ENCODE measurements at places on chromosomes 2 and 18. TPM values are rescaled to one million over a fixed set of nuclear protein-coding genes. Genes with fewer than 3 reads are reported as not detected.

The LAMA1 gene
- total RNA-seq, result not detected

The RND3 gene
- total RNA-seq, result not detected

The UGT1A3 gene
- total RNA-seq, result not detected

- peak; percentile 68 for DNase-seq
- H3K4me1 ChIP-seq, result peaks cover 33% of the 10 kb centered on the region
- H3K4me3 ChIP-seq, result no peak overlapping the region
- H3K36me3 ChIP-seq, result no peaks in the 10 kb centered on the region
- peaks cover 7% of the 10 kb centered on the region for H3K27me3 ChIP-seq
Measured at GRCh38 chr18:23810396-23810795, 121.1 kb downstream of the LAMA3 start.

GRCh38 chr18:59466980-59467379, 107.9 kb upstream of the LMAN1 start:
- no peak overlapping the region for H3K4me3 ChIP-seq
- no peaks in the 10 kb centered on the region for H3K4me1 ChIP-seq
- no peak overlapping the region for H3K27ac ChIP-seq
- no peak for DNase-seq
- H3K36me3 ChIP-seq, result no peaks in the 10 kb centered on the region

GRCh38 chr2:152380261-152381055, 45.5 kb downstream of the FMNL2 start:
- H3K4me1 ChIP-seq, result no peaks in the 10 kb centered on the region
- H3K4me3 ChIP-seq, result no peak overlapping the region
- no peak for DNase-seq
- no peaks in the 10 kb centered on the region for H3K36me3 ChIP-seq
- H3K27ac ChIP-seq, result no peak overlapping the region

- DNase-seq, result no peak
- no peak overlapping the region for H3K27ac ChIP-seq
- no peaks in the 10 kb centered on the region for H3K27me3 ChIP-seq
- no peaks in the 10 kb centered on the region for H3K4me1 ChIP-seq
- no peak overlapping the region for H3K4me3 ChIP-seq
Measured at GRCh38 chr18:66662632-66663031, 58.7 kb upstream of the CDH19 start.

DNA sequence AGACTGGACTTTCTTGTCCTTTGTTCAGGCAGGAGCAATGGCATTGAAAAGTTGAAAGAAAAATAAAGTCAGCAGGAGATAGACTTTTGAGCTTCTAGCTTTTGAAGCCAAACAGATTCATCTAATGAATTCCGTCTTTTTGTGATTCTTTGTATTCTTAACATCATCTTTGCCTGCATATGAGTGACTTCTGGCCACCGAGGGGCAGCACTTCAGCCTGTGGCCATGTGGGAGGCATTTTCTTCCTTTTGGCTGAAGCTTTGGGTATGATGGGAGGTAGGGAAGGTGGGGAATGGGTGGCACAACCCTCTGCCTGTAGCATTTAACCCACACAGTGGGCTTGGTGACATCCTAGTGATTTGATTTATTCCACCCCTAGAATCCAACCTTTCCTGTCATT, 220.6 kb downstream of the SETBP1 start:
- peaks cover 6% of the 10 kb centered on the region for H3K4me1 ChIP-seq
- H3K36me3 ChIP-seq, result no peaks in the 10 kb centered on the region
- H3K27ac ChIP-seq, result no peak overlapping the region
- peaks cover 19% of the 10 kb centered on the region for H3K27me3 ChIP-seq

- H3K4me3 ChIP-seq, result no peak overlapping the region
- H3K36me3 ChIP-seq, result no peaks in the 10 kb centered on the region
- no peaks in the 10 kb centered on the region for H3K27me3 ChIP-seq
- H3K4me1 ChIP-seq, result no peaks in the 10 kb centered on the region
- DNase-seq, result no peak
- H3K27ac ChIP-seq, result no peak overlapping the region
Measured at GRCh38 chr18:40984856-40985255, 970.2 kb upstream of the PIK3C3 start.
